Hepatic stellate cell (primary cell): ENCODE measurements at places on chromosomes 12 and 14.

DNA sequence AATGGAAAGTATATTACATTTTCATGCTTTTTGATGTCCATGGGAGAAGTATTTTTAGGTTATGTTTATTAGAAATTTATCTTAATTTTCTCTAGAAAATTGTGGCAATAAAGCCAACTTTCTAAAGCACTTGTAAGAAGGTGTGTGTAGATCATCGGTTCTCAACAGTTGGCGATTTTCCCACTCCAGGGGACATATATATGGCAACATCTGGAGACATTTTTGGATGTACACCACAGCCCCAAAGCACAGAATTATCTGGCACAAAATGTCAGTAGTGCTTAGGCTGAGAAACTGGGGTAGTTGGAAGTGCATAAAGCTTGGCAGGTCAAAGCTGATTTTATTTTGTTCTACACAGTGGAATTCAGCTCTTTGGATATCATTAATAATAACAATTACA, 86.9 kb downstream of the FLRT2 start:
- no peak for DNase-seq

DNA sequence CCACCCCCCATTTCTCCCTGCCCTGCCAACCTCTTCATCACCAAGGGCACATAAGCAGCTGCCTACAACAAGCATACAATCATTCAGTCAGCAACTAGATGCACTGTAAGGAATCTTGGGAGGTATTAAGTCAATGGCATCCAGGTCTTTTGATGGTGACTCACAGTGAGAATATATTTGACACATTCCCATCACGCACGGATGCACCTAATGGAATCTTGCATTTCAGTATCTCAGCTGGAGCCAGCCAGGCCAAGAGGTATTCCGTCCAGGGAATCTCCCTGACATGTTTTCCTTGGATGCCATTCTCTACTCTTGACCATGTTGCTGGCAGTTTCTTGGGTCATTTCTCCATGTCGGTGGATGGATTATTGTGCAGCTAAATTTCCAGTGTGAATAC, 73.9 kb upstream of the CAPRIN2 start:
- DNase-seq: no peak

DNA sequence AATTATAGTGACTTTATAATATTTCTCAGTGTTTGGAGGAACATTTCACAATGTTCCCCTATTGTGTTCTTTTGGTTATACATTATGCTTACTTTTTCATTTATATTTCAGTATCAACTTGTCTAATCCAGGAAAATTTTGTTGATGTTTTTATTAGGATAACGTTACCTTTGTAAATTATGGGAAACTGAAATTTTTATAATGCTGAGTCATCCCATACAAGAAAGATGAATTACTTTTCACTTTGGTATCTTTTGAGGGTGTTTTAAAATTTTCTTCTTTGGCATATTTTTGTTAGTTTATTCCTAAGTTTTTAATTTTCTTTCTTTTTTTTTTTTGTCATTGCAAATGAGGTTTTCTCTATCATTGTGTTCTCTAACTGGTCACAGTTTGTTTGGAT, 542.7 kb downstream of the SLC16A7 start:
- no peak for DNase-seq

- DNase-seq: no peak
Observed at GRCh38 chr12:92556637-92557421, 146.0 kb upstream of the PLEKHG7 start.

DNA sequence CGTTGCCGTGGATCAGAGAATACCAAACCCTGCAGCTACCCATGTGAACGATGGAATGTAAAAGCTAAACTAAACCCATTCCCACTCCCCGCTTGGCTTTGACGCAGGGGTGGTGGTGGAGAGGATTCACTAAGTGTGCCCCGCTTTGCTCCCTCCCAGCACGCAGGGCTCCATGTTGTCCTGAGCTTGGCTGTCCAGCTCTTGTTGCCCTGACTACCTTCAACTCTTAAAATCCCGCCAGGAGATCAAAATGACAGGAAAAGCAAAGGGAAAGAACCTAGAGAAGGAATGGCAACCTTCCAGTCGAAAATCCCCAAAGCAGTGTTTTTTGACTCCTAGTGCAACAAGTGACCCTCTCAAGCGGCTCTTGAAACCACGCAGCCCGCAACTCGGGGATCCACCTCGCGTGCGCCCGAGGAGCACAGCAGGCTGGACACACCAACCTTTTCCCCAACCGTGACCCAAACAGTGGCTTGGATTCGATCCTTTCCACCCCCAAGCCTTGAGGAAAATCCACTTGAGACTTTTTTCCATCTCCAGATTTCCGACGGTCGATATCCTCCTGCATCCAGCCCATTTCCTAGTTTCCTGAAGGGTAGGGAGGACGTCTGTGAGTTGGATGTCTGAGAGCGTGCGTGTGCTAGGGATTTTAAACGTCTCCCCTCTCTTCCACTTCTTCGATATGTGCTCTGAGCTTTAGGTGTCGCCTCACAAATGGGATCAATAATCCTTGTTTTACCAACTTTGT, 1.4 kb downstream of the SYT10 start:
- no peak for DNase-seq
